Ammon's horn (tissue), 1 donor: ENCODE measurements at places on chromosomes 6 and 20.

DNA sequence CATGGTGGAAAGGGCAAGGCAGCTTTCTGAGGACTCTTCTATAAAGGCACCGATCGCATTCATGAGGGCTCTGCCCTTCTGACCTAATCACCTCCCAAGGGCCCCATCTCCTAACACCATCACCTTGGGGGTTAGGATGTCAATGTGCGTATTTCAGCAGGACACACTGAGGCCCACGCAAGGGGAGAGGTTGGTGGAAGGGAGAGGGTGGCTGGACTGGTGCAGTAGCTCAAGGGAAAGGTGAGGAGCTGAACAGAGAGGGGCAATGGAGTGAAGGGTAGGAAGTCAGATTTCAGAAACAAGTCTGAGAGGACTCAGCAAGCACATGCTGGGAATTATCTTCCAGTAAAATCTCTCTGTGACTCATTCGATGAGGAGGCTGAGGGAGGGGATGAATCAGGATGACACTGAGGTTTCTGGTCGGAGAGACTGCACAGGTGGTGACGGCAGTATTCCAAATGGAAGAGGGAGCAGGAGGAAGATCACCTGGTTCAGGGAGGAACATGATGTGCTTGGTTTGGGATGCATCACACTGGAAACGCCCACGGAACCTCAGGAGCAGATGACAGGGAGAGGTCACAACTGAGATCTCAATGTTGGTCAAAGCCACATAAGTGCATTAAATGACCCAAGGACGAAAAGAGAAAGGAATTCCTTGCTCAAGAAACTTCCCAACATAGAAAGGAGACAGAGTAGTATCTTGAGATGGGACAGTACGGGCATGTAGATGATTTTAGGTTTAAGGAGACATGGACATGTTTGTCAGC lies 67.1 kb downstream of the TFAP2A start:
- no peak for DNase-seq

DNA sequence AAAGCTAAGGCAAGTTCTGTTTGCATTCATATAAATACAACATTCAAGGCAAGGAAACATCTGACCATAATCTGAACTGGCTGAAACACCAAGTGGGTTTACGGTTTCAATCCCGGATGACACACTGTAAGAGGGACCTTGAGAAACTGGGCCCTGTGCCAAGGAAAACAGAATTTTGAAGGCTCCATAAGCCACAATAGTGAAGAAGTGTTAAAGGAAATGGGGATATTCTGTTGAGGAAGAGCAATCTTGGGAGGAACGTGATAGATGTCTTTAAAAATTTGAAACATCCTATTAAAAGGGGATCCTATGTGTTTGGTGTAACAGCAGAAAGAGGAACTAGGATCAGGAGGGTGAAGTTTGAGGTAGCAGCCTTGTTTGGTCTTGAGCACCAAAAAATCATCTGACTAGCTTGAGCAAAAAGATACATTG lies 82.4 kb upstream of the TAB2 start:
- peak; percentile 54 for DNase-seq

DNA sequence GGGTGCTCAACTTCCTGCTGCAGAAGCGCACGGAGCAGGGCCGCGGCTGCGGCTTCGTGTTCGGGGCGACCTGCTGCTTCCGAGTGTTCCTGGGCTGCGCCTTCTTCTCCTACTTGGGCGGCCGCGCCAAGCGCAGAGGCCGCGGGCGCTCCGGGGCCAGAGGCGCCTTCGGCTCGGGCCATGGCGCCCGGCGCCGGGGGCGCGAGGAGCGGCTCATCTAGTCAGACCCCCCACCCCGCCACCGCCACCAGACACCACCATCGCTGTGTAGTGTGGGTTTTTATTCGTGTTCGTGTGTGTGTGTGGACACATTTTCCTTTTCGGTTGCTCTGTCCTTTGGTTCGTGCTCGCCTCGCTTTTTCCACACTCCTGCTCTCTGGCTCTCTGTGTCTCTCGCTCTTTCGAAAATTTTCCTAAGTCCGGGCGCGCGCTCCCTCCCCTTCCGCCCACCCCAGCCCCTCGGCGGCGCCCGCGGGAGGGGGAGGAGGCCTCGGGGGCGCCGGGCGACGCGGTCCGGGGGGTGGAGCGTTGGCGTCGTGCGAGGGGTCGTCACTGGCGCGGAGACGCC lies 38.1 kb downstream of the GNAS start:
- peak; percentile 78 for DNase-seq

DNA sequence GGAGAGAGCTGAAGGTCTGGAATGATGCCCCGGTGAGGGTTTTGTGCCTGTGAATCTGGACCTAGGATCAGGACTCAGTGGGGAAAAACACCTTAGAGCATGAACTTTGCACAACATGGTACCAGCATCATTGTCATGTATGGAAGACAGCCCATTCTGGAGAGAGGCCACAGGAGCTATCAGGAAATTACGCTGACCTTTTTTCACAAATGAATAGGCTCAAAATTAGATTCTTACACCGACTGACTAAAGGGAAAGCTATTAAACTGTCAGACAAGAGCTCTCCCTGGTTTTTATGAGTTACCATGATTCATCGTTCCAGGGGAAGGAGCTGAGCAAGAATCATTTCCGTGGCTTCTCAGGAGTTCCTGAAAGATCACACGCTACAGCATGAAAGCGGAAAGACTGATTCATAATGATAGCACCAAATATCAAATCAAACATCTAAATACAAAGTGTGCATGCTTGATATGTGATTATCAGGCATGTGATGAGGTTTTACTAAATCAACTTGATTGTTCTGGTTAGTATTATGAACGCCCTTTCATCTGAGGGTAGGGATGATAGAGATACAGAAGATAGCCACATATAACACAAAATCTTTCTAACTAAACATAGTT lies 224.9 kb upstream of the SMLR1 start:
- no peak for DNase-seq

- no peak for DNase-seq
Measured at GRCh38 chr6:72078096-72078495, 191.7 kb downstream of the RIMS1 start.

DNA sequence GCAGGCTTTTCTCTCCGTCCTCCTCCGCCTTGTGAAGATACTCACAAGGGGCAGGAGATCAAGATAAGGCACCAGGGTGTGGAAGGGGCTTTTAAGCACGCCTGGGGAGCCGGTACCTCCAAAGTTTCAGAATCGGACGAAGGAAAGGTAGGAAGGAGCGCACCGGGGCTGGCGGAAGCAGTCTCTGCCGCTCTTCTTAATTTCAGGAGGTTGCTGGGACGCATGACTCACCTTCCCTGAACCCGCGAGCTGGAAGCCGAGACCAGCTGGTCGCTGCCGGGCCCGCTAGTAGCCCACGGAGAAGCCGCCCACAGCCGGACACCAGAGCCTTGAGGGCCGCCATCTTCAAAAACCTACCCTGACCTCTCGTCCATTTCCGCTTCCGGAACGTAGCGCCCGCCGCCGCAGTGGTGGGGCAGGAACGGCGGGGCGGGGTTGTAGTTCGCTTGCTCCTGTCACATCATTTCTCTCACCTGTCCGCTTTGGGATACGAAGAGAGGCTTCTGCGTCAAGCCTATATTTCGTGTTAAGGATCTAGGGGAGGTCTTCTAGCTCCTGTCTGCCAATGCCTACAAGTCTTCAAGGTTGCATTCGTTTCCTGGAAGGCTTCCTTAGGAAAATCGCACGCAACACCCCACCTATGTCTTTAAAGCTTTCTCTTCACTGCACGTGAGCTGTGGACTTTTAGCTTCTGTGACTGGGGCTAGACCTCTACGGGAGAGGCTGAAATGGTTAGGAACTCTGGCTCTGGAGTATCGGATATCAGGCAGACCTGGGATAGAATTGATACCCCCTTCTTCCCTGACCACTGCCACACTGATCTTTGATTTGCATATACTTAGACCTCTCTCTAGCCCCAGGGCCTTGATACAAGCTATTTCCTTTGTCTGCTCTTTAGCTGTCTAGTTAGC lies at the start of gene MRPS18A:
Gene MRPS18A (minus strand): TSS at position 355 of the 911 bp plus-strand sequence. CDS start 12 bp downstream, at position 343.
- peak; percentile 87 for DNase-seq

DNA sequence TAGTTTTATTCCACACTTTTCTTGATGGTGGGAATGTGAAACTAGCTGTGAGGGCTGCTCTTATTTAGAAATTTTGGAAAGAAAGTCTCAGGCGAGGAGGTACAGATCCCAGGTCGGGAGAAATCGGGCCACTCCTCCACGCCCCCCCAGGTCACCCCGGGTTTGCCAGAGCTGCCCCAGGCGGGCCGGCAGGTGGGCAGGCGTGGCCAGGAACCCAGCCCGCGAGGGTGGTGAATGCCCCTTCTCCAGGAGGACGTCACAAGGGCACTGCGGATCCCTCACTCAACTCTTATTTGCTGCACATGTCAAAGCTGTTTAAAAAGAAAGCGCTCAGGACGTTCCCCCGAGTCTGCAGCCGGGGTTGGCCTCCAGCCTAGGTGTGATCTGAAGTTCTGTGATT lies 60.5 kb upstream of the SLCO4A1 start:
- DNase-seq: no peak

DNA sequence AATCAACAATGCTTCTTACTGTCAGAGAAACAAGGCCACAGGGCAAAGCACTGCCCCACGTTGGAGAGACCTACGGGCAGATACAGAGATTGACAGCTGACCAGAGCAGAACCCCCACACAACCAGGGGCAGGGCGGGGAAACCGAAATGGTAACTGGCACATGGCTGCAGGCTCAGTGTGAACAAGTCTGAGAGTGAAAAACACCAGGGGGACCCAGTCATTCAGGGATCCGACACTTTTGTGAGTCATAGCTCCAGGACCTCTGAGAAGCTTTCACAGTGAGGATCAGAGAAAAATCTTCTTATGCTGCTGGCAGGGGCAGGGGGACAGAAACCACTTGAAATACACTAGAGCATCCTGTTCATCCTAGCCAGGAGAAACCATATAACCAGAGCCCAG lies 254.2 kb downstream of the C6orf118 start:
- DNase-seq: no peak

DNA sequence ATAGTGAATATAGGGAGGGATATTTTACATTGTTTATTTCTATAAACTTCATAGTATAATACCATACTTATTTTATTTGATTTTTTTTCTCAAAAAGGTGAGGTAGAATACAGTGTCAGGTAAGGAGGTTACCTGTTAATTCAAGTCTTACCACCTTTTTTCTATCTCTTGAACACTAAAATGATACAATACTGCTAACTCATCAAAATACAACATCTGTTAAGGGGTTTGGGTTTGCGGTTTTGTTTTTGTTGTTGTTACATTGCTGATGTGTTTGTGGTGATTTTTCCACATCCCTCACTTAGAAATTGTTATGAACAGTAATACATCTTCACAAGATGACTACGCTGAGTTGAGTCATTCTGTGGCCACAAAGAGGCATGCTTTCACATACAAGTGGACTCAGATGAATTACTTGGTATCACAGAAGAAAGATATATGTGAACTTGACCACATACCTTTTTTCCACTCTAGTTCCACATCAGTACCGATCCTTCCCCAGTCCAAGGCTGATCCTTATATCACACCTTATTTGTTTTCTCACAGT lies 139.4 kb upstream of the ID4 start:
- DNase-seq: peak; percentile 14

DNA sequence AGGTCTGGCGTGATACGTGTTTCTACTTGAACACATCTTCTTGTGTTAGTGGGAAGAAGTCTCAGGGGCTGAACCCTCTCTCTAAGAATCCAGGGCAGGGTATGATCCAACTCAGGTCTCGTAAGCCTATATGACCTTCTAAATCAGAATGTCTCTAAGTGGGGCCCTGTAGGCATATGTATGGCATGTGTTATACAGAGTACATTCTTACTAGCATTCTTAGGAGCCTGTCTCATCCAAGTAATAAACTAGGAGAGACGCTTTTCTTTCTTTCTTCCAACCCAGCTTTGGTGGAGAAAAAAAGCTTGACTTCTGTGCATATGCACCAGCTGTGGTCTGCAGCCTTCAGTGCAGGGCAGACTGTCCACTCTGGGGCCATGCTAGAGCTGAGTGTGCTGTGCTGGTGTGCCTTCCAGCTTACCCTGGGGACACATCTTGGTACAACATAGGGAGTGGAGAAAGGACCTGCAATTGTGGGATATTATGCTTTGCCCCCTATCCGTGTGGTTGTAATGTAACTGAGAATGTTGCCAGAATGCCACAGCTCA lies 47.3 kb downstream of the L3MBTL3 start:
- DNase-seq: no peak

DNA sequence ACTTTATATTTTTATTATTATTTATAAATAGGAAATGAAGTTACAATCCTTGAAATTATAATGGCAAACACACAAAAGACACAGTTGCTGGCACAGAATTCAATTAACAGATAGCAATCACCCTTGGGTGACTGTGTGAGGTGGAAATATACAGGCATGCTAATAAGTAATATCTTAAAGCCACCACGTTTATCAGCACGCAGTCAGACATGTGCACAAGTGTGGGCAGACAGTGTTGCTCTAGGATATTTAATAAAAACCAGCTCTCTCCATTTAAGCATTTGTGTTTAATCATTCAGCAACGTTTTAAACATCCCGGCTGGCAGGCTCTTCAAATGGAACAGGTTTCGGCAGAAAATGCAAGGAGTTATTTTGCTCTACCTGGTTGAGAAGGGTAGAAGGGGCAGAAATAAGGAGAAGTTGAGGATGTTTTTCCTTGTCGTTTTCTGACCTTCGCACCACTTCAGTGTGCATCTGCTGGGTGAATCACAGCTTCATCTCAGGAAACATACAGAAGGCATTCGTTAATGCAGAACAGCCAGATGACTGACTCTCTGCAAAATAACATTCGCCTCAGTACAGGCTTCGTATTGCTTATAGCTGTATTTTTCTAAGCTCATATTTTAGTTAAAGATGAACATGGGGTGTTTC lies 585.1 kb downstream of the QKI start:
- no peak for DNase-seq

DNA sequence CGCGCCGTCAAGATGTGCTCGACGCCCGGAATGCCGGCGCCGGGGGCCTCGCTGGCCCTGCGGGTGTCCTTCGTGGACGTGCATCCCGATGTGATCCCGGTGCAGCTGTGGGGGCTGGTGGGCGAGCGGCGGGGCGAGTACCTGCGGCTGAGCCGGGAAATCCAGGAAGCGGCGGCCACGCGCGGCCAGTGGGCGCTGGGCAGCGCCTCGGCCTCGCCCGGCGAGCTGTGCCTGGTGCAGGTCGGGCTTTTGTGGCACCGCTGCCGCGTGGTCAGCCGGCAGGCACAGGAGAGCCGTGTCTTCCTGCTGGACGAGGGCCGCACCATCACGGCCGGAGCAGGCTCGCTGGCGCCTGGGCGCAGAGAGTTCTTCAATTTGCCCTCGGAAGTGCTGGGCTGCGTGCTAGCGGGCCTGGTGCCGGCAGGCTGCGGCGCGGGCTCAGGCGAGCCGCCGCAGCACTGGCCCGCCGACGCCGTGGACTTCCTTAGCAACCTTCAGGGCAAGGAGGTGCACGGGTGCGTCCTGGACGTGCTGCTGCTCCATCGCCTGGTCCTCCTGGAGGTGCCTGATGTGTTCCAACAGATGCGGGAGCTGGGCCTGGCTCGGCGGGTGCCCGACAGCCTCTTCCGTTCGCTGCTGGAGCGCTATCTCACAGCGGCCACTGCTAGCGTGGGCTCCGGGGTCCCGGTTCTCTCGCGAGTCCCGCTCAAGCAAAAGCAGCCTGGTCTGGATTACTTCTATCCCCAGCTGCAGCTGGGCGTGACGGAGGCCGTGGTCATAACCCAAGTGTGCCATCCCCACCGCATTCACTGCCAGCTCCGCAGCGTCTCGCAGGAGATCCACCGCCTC lies 656 bp downstream of the TDRD6 start:
- no peak for DNase-seq

- no peak for DNase-seq
Measured at GRCh38 chr6:26309731-26310142, 55.3 kb upstream of the BTN3A2 start.

GRCh38 chr6:105382496-105382895 lies 20.4 kb downstream of the PREP start:
- DNase-seq: no peak

- DNase-seq: no peak
Measured at GRCh38 chr20:13927171-13927570, 63.2 kb downstream of the SEL1L2 start.

- DNase-seq: no peak
Measured at GRCh38 chr20:8213831-8214587, 81.9 kb downstream of the PLCB1 start.
